ENCODE measurements at places on chromosomes 3 and 15.
A peak's percentile ranks its signal among the peaks of the same experiment; 100 is the strongest.

DNA sequence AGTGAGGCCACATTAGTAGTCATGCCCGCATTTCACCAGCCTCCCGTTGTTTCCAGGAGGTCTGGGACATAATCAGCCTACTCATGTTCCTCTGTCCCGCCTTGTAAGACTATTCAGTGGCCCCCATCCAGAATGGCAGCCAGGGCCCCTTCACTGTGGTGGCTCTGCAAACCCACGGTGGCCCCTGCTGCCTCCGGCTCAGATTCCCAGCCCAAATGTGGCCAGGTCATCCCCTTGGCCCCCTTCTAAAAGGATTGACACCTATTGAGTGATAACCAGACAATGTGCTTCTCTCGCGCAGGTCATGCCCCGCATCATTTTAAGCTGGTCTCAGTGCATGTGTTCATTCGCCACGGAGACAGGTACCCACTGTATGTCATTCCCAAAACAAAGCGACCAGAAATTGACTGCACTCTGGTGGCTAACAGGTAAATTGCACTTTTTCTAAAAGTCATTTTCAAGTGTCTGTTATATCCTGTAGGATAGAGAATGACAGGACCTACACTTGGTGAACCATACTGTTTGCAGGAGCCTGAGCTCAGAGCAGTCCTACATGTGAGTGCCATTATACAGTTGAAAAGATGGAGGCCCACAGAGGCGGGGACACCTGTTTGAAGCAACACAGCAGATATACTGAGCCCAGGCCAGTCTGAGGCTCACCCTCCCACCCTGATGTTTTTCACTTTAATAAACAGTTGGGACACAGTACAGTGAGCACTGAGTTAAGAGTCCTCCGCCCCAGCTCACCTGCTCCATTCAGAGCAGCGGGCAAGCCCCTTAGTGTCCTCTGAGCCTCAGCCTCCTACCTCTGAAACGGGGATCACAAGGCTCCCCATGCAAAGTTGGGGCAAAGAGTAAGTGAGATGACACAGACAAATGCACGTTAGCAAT is 47.7 kb downstream of the PXYLP1 start:
- peak; percentile 38 for DNase-seq

DNA sequence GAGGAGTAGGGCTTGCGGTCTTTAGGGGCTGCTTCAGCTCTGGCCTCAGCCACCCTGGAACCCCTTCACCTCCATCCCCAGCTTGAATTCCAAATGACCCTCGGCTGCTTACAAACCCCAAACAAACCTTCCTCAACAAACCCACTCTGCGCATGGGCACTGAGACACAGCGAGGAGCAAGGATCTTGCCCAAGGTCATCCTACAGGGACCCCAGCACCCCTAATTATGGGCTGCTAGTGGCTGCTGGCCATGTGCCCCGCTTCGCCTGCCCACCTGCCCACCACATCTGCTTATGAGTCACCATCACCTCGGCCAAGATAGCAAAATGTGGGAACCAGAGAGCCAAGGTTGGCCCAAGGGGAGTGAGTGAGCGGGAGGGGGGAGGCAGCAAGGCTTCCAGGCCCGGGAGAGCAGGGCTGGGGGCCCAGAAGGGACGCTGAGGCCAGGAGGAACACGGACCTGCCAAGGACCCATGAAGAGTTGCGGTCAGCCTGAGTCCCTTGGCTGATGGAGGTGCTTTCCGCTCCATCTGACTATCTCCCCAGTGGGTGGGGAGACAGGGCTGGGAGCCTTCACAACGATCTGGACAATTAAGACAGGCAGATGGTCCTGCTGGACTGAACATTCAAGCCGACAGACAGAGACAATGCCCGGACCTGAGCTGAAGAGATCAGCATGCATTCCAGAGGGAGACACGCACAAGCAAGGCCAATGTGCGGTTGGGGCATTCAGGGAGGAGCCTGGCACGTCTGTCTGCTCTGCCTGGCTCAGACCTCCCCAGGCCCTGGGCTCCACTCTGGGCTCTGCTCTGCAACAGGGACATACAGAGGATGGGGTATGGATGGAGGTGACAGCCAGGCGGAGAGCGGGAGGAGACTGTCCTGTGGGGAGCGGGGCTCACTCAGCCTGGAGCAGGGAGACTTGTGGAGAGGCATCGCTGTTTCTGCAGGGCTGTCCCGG is 10.8 kb upstream of the GRIP2 start:
- no peak for DNase-seq

- DNase-seq, result no peak
Measured at GRCh38 chr15:80636675-80637074, 58.4 kb upstream of the ABHD17C start.

DNA sequence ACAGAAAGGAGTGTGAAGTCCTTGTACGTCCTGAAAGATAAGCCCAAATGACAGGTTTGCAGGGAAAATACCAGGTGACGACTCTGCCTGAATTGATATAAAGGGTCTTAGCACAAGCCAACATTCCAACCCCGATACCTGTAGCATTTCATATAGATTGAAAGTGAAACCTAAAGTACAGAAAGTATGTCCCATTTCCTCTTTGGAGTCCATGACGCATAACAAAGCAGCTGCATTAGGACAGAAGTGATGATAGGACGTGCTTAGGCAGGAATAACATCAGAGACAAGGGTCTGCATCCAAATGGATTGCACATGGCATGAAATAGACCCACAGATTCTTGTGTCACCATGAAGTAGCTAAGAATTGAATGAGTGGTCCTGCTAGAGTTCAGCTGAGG is 187.0 kb upstream of the ROBO1 start:
- no peak for DNase-seq

DNA sequence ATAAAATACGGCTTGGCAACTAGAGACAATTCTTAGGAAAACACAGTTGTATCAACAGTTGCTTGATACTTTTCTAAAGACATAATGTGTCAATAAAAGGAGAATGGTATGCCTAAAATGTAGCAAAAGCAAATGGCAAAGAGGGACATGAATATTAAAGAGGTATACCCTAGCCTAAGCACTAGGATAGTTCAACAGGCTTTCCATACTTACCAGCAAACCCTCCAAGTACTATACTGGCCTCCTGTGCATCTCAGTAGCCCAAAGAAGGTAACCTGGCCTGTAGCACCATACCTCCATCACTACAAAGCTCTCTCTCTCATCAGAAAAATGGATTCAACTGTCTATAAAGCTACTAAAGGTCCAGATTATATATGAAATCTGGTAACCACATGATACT is 7.5 kb downstream of the SETD2 start:
- DNase-seq, result no peak

GRCh38 chr15:50066666-50067065 is 52.4 kb downstream of the ATP8B4 start:
- no peak for DNase-seq

- DNase-seq, result no peak
Measured at GRCh38 chr15:33608714-33609113, 297.9 kb downstream of the RYR3 start.

DNA sequence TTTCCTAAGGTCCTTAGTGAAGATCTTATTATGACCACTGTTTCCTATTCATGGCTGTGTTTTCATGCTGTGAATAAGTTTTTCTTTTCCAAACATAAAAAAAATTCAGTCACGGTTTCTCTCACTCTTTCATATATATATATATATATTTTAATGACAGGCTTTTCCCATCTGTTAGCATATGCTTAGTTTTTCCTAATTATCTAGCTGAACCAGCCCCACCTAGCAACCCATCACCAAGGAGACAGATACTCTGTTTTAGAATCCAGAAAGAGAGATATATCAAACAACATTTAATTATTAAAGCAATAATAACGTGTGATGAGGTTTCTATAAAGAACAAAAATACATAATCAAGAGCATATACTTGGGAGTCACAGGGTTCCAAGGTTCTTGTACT is 58.3 kb downstream of the TMCC1 start:
- DNase-seq, result no peak

GRCh38 chr3:14222900-14223594 is 44.4 kb downstream of the LSM3 start:
- no peak for DNase-seq

- DNase-seq, result no peak
Measured at GRCh38 chr3:110811050-110811449, 260.6 kb upstream of the NECTIN3 start.
